ENCODE measurements at places on chromosomes 7 and 10.

- no peak for ATAC-seq
Observed at GRCh38 chr10:71742301-71743088, 22.9 kb upstream of the C10orf105 start.

GRCh38 chr10:109978481-109978880 lies 29.3 kb upstream of the ADD3 start:
- no peak for ATAC-seq

DNA sequence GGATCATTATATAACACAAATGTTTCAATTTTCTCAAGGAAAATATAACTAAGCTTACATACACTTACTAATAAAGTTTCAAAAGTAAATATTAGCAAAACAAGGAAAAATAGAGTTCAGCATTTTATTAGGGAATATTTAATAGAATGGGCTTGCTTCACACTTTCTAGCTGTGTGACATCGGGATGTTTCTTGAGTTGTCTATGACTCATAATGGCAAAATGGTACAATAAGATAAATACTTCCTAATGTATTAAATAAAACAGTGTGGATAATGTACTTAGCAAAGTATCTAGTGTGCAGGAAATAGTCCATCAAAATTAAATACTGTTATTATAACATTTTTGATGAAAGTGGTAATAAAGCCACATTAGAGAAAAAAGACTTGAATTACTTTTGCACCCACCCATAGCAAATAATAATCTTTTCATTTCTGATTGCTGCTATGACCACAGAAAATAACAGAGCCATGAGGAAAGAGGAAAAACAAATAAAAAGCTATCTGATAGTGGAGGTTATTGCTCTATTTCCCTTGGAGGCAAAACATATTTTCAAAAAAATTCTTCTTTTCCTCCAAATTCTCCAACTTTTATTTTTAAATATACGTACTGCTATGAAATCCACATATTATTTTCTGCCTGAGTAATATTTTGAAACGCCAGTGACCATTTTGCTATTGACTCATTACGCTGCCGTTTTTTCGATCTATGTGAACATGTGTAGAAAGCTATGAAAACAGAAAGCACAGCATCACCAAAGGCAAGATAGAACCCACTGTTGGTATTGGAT lies 272.9 kb upstream of the KLF6 start:
- ATAC-seq: no peak

- ATAC-seq: no peak
Observed at GRCh38 chr10:122264931-122265330, 6.2 kb upstream of the BTBD16 start.

DNA sequence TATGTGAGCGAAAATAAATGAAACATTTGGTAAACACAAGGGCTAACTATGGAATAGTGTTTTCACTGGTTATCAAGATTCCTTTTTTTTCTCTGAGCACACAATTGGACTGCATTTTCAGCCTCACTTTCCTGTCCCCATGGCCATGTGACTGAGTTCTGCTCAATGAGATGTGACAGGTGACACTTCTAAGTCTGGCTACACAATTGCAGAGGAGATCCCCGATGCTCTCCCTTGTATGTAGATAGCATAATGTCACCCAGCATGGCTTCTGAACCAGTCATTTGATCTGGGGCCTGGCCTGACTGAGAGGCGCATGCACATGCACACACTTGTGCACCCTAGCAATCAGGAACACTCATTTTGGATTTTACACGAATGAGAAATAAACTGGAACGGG lies 581.8 kb downstream of the GRID1 start:
- no peak for ATAC-seq

DNA sequence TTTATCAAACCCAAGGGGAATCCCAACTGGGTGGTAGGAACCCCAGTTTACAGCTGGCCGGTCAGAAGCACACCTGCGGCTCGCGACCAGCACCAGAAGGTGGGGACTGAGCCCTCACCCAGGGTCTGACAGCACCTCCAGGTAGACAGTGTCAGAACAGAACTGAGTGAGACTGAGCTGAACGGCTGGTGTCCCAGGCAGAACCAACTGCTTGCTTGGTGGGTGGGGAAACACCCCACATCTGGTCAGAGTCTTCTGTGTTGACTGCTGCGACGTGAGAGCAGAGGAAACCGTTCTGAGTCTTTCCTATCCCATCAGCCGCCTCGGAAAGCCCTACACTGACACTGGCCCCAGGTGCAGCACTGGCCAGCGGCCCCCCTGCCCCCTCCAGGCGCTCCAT lies 160.7 kb downstream of the MAD1L1 start:
- ATAC-seq: peak; percentile 96
